ENCODE measurements at places on chromosomes 7 and 10.

DNA sequence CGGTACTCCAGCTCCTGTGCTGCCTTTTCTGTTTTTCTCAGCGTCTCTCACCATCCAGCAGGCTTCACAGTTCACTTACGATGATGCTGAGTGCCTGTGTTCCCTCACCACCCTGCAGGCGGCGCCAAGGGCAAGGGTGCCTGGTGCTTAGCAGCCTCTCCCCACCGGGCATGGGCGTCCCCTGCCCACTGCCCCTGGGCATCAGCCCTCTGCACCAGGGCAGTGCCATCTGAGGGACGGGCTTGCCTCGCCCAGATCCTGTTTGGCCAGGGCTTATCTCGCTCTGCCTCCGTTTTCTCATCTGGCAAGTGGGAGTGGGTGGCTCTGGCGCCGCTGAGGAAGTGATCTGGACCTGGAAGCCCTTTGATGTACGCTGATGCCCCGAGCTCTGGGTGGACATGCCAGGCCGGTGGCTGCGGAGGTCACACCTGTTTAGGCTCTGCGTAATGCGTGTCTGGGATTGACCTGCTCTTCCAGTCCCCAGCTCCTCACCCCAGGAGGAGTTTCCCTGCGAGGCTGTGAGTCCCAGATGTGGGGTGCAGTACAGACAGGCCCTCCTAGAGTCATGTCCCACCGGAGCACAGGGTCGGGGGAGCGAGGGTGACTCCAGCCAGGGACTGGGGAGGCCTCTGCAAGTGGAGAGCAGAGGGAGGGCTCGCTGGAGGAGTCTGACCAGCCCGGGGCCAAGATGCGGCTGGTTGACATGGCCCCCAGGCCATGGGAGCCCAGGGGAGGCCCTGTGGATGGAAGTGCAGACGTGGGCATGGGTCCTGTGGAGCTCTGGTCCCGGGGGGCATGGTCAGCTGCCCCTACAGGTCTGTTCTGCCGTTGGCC is 11.8 kb downstream of the TTYH3 start:
- DNase-seq, result peak; percentile 85

- DNase-seq, result no peak
Observed at GRCh38 chr7:91866599-91867148, 13.8 kb downstream of the MTERF1 start.

DNA sequence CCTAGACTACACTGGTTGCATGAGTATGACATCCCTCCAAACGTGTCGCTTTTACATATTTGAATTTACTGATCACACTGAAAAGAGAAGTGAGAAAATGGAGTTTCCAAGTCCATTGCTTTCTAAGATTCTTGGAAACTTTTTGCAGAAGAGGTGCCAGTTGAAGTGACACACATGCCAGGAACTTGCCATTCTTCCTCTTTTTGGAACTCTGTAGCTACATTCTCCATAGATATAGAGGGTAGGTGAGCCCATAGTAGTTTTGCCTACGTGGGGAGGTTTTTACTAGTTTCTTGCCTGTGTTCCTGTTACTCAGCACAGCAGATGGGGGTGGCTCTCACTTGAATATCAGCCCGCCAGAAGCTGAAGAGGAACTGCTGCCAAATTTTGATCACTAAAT is 286.6 kb upstream of the NRP1 start:
- DNase-seq, result no peak

DNA sequence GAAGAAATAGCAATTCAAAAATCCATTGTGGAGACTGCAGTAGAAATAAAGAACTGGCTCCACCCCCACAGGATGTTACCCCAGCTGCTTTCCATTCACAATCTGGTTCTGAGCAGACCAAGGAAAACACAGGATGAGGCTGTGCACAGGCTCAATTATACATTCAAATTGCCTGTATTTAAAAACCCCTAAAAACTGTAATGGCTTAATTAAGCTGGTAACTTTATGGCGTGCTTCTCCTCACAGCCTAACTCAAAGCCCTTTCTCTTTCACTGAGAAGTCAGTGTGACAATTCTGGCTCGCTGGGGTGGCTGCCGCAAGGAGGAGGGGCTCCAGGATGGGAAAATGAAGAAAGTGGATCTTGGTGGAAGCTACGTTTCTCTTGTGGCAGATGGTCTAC is 1191.1 kb downstream of the SORCS1 start:
- DNase-seq, result peak; percentile 47

- DNase-seq, result no peak
Observed at GRCh38 chr7:148699782-148700629, 1.3 kb downstream of the CUL1 start.

DNA sequence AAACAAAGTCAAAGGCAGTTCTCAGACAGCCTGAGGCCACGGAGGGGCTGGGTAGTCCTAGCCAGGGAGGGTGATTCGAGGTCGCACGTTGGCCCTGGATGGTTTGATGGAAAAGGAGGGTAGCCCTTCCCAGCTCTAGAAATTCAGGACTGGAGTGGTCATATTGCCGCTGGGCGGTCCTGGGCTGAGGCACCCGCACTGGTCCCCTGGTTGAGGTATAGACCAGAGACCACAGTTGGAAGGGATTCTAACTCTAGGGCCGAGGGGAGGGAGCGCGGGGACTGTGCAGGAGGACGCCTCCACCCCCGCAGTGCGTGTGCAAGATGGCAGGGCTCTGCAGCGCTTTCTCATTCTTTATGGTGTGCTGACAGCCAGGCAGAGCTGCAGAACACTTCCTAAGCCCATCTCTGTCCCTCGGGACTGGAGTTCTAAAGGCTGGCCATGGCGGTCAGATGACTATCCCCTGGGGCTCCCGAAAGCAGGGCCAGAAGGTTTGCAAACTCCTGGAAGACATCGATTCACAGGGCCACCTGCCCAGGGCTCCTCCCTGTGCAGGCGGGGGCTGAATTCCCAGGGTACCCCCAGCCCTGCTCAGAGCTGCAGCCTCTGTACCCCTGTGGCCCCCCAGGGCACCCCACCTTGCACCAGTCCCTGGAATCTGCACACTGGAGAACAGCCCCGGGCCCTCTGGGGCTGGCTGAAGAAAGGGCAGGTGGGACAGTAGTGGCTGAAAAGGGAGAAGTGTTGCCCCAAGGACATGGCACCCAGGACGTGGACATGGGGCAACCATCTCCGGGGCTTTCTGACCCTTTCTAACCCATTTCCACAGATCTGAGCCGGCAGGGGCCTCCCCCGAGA is 51.0 kb upstream of the ELN start:
- DNase-seq, result peak; percentile 35

GRCh38 chr7:107693396-107693795 is 32.8 kb downstream of the SLC26A4 start:
- no peak for DNase-seq

DNA sequence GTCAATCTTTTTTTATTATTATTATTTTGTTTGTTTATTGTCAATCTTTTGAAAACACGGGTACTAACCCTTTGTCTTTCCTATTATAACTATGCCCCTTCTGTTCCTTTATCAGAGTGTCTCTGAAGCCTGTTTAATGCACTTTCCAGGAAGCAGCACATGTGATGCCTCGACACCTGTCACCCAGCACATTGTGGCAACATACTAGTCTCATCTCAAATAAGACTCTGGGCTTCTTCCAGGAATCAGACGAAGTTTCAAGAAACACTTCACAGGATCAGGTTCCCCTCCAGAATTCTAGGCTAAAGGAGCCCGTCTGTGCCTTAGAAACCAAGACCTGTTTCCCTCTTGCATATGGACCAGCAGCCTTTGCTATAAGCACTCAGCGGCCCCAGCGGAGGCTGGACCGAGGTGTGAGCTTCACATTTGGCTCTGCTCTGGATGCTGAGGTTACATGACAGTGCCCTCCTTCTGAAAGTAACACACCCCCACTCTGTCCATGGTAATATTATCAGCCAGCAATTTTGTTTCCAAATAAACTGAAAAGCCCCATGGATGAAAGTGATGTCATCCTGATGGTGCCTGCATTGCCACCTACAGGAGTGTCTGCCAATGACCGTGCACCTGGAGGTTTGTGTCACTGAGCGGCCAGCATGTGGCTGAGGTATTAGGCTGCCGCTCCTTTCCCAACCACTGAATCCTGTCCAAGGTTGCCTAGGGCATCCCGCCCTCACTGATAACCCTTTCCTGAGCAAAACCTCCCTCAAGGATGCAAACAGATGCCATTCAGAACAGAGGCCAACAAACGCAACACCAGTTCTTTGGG is 38.1 kb downstream of the MKI67 start:
- peak; percentile 80 for DNase-seq

DNA sequence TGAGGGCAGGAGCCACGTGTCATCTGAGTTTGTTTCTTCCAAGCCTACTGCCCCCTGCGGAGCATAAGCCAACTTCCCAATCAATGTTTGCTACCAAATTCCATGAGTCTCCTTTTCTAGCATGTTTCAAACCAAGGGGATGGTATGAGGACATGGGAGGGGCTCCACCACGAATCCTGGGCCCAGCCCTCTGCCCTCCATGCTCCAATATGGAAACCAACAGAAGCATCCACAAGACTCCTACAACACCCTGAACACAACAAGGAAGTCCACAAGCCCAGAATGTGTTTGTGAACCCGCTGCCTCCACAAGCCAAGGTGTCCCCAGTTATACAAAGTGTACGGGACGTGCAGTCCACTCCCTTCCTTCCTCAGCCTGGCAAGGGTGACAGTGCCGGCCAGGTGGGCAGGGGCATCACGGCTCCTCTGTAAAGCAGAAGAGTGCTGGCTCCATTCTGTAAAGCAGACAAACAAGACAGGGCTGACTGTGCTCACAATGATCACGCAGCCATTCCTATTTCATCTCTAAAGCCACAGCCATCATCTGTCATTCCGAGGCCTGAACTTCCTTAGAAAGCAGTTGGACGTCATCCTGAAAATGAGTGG is 466.1 kb downstream of the PTPRN2 start:
- no peak for DNase-seq

DNA sequence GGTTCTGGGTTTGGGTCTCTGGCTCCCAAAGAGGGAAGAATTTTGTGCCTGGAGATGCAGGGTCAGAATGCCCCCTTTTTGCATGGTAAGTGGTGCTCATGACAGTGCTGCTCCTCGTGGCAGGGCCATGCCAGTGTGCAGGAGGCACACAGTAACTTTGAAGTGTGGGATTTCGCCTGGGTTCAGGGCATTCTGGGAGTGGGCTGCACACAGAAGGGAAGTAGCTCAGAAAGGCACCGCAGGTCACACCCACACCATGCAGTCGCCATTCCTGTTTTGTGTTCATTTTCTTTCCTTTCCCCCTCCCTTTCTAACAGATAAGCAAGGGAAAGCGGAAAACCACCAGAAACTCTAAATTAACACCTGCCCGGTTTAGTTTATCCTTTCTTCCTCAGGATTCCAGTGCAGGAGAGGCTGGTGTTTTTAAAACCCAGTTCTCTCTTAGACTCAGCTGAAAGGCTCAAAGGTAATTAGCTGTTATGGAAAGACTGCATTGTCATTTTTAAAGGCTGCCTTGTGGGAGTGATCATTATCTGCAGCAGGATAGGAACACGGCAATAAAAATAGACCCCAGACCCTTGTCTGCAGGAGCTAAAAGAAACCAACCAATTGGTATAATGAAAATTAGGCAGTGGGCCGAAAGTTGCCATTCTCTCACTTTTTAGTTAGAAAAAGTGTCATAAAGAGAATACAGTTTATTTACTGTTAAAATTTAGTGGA is 50.2 kb downstream of the EEPD1 start:
- peak; percentile 38 for DNase-seq

DNA sequence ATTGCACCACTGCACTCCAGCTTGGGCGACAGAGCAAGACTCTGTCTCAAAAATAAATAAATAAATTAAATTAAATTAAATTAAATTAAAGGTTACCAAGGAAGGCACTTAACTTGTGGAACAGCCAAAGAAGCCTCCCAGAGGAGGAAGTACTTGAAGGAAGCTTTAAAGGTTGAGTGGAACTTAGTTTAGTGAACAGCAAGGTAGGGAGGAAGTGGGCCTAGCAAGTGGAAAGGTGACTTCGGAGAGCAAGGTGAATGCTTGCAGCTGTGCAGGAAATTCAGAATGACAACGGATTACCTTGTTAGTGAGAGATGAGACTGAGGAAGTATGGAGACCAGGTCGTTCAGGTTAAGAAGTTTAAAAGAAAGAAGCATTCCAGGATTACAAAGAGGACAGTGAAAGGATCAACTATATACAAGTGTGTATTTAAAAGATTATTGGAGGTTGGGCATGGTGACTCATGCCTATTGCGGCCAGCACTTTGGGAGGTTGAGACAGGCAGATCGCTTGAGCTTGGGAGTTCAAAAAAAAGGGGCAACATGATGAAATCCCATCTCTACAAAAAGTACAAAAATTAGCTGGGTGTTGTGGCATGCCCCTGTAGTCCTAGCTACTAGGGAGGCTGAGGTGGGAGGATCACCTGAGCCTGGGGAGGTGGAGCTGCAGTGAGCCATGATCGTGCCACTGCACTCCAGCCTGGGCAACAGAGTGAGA is 12.8 kb upstream of the RPEL1 start:
- DNase-seq, result no peak

GRCh38 chr7:104552102-104552501 is 223.7 kb downstream of the LHFPL3 start:
- peak; percentile 89 for DNase-seq

DNA sequence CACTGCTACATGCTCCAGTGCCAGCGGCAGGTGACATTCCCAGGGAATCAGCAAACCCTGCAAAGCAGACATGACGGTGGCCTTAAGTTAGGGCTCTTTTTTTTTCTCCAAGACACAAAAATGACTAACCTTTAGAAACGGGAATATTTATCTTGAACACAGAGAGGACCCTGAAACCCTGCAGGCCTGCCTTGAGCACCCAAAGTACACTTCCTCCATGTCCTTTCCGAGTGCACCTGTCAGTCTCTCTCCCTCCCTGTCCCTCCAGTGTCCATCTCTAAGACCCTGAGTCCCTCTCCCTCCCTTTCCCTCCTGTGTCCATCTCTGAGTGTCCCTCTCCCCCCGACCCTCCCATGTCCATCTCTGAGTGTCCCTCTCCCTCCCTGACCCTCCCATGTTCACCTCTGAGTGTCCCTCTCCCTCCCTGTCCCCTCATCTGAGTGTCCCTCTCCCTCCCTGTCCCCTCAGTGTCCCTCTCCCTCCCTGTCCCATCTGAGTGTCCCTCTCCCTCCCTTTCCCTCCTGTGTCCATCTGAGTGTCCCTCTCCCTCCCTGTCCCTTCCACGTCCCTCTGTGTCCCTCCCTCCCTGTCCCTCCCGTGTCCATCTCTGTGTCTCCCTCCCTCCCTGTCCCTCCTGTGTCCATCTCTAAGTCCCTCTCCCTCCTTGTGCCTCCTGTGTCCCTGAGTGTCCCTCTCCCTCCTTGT is 51.2 kb upstream of the CAMK2B start:
- no peak for DNase-seq

DNA sequence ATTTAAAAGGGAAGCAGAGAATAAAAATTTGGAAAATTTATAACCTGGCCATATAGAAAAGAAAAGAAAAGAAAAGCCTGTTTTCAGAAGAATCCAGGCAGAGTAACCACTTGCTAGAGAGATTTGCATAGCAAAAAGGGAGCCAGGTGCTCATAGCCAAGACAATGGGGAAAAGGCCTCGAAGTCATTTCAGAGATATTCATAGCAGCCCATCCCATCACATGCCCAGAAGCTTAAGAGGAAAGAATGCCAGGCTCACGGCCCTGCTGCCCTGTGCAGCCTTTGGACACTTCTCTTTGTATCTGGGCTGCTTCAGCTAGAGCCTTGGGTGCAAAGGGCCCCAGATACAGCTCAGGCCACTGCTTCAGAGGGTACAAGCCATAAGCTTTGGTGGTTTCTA is 159.8 kb downstream of the CCDC7 start:
- no peak for DNase-seq
